Stimulated activated CD4-positive, alpha-beta T cell treated with anti-CD3 and anti-CD28 coated beads, Interleukin-1b, Interleukin-23, amount 100 ng/mL, for 24 hours (primary cell): ENCODE measurements at places on chromosomes 12 and 14.

DNA sequence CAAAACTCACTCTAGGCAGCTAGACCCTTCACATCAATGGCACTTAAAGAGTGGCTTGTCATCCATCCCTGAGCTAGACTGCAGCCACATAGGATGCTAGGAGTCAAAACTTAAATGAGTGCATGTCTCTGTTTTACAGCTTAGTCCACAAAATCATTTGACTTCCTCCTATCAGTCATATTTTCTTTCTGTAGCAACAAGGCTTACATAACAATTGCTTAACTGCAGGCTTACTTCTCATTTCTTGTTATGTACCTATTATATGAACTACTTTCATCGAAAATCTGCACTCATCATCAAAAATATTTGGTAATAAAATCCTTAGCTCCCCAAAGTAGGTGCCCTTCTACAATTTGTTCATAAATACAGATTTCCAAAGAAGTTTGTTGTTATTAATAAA is 30.1 kb downstream of the CLEC1A start:
- no peak for DNase-seq

DNA sequence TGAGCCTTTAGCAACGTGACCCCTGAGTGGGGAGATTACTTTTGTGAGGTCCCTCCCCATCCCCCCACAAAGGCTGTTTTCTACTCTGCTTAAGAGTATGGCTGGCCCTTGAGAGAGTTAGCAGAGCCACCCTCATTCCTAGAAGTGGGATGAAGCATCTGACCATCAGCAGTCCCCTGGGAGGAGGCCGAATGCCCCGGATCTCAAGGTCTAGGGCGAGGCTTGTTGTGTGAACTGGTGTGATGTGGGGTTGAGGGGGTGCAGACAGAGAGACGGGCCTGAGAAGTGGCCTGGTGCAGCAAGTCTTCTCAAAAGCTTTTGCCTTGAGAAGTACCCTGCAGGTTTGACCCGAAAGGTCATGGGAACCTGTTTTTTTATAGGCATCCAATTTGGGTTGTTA is 153.0 kb upstream of the FKBP4 start:
- DNase-seq: no peak

DNA sequence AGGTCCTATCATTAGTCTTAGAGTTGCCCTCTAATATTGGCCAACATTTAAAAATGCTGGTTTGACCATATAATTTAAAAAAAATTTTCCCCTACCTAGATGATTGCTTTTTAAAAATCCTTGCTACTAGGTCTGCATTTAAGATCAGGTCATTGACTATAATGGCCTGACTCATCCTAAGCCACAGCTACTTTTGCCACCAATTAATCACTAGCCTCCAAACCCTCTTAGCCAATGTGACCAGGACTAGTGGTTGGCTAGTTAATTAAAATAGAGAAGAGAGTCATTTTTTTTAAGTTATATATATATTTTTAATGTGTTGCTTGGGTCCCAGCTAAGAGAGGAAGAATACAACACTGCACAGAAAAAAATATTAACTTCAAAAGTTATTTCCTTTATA is 57.5 kb downstream of the SOS2 start:
- DNase-seq: no peak

- no peak for DNase-seq
These were observed 1.7 kb downstream of the MGST1 start for GRCh38 chr12:16349131-16349460.

GRCh38 chr12:76142305-76142704 is 57.8 kb upstream of the NAP1L1 start:
- no peak for DNase-seq

DNA sequence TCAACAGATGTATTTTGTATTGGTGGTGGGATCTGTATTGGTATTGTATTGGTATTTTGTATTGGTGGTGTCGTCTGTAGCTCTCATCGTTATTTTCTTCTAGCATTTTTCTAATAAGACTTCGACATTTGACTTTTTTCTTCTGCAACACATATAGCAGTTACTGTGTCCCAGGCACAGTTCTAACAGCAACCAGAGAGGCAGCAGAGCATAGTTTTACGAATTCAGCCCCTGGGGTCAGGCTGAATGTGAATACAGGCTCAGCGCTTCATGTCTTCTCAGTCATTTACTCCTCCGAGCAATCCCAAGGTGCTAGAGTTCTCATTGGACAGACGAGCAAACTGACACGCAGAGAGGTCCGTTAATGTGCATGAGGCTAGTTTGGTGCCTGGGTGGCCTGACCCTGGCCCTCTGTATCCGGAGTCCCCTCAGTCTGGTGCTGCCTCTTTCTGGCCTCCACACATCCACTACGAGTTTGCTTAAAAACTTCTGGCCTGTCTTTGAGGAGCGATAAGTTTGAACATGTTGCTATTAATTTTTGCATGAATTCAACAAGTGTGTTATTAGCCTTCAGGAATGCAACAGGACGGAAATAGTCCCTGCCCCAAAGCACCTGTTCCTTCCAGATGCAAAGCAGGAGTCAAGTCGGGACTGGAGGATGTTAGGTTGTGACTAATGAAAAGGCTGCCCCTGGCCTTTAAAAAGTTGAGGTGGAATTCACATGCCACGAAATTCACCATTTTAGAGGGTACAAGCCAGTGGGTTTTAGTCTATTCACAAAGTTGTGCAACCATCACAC is 87.0 kb downstream of the GLT1D1 start:
- no peak for DNase-seq

- no peak for DNase-seq
These were observed 12.6 kb downstream of the TRIM9 start for GRCh38 chr14:51082349-51082748.

- peak; percentile 30 for DNase-seq
These were observed 32.3 kb downstream of the NINJ2 start for GRCh38 chr12:630656-631632.

- DNase-seq: no peak
These were observed 26.6 kb downstream of the RESF1 start for GRCh38 chr12:31985832-31986231.
